ENCODE measurements at places on chromosomes 4 and X.

- no peak for DNase-seq
Observed at GRCh38 chrX:50067435-50068284, 133.1 kb downstream of the AKAP4 start.

DNA sequence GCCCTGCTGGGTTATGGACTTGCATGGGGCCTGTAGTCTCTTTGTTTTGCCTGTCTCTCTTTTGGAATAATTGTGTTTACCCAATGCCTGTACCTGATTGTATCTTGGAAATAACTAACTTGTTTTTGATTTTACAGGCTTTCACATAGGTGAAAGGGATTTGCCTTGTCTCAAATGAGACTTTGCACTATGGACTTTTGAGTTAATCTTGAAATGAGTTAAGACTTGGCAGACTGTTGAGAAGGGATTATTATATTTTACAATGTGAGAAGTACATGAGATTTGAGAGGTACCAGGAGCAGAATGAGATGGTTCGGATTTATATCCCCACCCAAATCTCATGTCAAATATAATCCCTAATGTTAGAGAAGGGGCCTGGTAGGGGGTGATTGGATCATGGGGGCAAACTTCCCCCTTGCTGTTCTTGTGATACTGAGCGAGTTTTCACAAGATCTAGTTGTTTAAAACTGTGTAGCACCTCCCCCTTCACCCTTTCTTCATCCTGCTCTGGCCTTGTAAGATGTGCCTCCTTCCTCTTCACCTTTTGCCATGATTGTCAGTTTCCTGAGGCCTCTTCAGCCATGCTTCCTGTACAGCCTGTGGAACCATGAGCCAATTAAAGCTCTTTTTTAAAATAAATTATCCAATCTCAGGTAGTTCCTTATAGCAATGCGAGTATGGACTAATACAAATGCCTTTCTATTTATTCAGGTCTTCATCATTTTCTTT lies 102.3 kb downstream of the MSN start:
- DNase-seq = no peak

GRCh38 chr4:43457866-43458265 lies 565.4 kb downstream of the GRXCR1 start:
- DNase-seq = no peak

GRCh38 chrX:10230222-10230621 lies 73.4 kb downstream of the CLCN4 start:
- DNase-seq = no peak

DNA sequence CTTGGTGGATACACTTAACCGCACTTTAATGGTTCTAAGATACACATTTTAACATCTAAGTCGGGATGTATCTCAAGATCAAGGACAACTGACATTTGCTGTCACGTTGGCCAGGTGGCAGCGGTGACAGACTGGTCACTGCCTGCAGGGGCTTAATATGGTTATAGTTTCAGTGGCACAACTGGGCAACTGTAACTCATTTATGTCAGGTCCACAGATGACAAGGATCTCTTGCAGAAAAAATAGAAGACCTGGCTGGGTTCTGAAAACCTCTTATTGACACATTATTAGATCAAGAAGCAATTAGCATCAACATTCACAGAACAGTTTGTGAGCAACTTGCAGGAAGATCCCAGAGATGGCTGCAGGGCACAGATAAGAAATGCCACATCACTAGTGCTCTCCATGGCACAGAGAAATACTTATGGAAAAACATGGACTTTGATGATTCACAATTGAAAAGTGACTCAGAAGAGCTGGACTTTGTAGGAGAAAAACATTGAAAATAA lies 99.6 kb upstream of the SORBS2 start:
- DNase-seq = no peak

DNA sequence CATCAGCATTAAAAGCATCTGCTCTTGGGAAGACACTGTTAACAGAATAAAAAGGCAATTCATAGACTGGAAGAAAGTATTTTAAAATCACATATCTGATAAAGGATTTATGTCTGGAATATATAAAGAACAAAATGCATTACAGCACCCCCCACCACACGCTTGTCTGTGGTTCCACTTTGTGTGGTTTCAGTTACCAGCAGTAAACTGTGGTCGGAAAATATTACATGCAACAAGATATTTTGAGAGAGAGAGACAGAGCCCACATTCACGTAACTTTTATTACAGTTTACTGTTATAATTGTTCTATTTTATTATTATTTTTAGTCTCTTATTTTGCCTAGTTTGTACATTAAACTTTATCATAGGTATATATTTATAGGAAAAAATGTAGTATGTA lies 21.2 kb upstream of the PDE6B start:
- DNase-seq = no peak

GRCh38 chr4:187357821-187358220 lies 634.2 kb upstream of the FAT1 start:
- DNase-seq = no peak

DNA sequence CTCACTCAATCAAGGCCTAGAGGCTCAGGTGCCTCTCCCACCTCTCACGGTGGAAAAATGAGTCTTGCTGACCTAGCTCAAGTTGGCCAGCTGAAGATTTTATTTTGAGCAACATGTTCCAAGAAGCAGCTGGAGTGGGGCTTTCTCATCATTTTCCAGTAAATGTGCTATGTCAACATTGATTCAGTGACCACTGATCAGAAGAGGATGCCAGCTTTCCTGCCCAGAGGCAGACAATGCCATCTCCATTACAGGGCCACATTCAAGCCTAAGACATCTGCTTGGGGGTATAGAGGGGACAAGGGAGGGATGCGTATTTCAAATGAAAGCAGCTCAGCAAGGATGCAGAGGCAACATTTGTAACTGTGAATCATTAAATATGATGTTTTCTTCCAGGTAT lies 3.0 kb downstream of the MEPE start:
- no peak for DNase-seq

GRCh38 chrX:19792412-19792811 lies 95.0 kb downstream of the SH3KBP1 start:
- no peak for DNase-seq

DNA sequence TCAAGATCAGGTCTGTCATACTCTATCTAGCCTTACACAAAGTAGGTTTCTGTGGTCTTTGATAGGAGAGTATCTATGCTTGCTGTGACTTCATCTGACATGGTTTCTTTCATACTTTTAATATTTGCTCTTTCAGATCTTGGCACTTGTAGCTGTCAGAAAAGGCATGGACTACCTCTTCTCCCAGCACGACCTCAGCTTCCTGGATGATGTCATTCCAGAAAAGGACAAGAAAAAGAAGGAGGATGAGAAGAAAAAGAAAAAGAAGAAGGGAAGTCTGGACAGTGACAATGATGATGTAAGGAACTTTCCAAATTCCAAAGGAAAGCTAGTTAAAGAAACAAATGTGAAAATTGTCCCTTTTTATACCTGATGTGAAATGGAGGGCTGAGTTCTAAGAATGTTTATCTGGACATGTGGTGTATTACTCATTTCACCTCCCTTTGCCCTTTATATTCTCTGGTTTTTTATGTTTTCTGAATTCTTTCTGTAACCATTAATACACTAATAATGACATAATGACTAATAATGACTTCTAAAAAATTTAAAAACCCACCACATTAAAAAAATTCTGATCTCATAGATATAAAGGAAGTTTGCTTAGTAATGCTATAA lies 221.2 kb downstream of the SLC4A4 start:
- no peak for DNase-seq

DNA sequence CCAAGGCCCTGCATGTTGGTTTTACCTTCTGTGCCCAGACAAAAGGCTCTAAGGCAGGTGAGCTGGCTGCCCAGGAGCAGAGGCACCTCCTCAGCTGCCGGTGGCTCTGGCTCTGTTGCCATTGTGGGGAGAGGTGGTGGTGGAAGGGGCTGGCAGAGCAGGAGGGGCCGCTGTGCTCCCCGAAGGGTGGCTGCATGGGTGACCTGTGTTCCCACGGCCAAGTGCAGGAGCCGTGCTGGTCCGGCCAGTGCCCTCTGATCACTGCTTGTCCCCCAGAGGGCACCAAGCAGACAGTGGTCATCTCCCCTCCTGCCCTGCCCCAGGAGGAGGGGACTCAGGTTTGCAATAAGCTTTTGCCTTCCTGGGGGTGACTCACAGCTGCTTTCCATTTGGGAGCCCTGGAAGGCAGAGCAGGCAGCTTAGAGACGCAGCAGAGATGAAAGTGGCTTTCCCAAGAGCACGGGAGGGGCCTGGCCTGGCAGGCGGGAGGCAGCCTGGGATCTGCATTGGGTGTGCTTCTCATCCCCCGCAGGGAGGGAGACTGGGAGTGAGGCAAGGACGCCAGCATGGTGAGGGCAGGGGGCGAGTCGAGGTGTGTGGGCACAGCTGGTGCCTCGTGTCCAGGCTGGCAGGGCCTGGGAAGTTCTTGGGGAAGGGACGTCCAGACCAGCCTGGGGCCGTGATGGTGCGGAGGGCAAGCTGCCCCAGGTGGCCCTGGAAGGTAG lies 28.7 kb downstream of the DOK7 start:
- DNase-seq = no peak

DNA sequence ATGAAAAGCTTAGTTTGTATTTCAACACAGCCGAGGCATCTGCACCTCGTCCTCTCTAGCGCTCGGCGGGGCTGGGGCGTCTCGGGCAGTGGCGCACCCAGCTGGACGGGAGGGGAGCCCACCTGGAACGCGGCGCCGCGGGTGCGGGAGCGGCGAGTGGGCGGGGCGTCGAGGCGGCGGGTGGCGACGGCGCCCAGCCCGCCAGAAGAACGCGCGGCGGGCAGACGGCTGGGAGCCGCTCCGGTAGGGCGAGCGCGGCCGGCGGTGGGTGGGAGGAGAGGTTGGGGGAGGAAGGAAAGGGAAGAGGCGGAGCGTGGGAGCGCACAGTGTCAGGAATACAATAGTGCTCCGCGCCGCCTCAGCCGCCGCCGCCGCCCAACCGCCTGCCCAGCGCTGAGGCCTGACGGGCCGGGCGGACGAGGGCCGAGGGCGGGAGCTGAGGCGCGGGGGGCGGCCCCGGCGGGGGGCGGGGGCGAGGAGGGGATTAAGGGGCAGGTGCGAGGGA lies at the start of gene JADE3:
Gene JADE3 (plus strand): TSS at position 324 of the 505 bp plus-strand sequence. CDS start 72,474 bp downstream, outside the sequence.
- no peak for DNase-seq

DNA sequence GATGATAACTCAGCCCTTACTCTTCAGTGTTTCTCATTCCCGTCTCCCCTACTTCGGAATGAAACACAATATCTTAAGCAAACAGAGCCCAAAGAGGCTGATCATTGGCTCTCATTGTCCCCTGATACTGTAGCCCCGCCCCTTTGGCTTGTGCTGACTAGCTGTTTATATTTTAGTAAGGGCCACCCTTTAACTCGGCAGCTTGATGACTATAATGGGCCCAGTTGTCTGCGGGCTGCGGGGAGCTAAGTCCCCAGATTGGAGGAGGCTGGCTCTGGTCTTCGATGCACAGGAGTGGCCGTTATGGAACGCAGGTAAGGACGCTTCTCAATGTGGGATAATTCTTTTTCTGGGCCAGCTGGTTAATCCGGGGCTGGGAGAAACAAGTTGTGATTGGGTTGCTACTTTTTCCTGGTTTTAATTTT lies at the start of gene TRIM2:
Gene TRIM2 (plus strand): TSS at position 197 of the 425 bp plus-strand sequence. CDS start 88 bp downstream, at position 285.
- DNase-seq = no peak

DNA sequence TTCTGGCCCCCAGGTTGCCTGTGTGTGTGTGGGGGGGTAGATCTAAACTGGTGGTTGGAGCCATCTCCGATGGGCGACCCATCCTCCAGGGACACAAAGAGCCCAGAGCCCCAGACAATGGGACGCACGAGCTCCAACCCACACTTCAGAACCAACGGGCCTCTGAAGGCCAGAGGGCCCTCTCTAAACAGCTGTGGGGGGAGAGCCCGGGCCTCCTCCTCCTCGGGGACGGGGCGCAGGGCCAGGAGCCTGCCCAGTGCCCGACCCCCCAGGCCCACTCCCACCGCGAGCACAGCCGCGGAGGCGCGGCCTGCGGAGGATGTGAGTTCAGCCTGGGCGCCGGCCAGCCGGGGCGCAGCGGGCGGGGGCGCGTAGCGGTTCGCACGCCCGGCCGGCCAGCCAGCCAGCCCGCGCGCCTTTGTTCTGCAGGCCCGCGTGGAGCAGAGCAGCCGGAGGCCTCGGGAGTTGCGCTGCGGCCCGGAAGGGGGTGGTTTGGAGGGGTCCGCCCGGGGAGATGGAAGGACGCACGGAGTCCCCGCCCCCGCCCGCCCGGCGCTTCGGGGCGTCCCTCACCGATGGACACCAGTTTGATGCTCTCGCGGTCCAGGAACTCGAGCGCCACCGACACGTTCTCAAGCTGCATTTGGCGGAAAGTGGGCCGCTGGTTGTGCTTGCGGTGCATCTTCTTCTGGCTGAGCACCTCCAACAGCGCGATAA lies 4.0 kb downstream of the FLNA start:
- DNase-seq = no peak

- DNase-seq = no peak
Observed at GRCh38 chr4:100545427-100545826, 27.6 kb upstream of the EMCN start.

DNA sequence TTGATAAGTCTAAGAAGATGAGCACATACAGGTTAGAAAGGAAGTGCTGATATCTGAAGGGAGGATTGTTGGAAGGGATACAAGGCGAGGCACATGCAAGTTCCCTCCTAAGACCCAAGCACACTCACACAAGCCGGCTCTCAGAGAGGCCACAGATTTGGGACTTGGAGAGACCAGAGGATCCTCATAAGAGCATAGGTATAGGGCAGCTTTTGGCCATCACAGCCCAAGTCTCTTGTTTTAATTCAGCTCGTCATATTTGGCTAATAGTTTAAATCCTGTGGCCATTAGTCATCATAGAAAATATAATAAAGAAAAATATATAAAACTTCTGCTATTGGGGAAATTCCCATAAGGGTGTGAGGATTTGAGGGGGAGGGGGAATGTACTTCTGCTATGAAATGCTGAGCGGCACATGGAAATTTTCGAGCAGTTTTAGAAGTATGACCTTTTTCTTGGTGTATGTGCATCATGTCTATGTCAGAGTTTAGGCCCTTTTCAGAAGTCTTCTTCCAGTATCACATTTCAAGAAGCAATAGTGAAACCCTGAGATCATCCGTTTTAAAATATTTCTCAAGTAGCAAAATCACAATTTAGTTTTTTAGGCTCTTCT lies 97.7 kb downstream of the NFKB1 start:
- no peak for DNase-seq

- no peak for DNase-seq
Observed at GRCh38 chr4:25842229-25842845, 20.5 kb downstream of the SEL1L3 start.

- no peak for DNase-seq
Observed at GRCh38 chrX:123740536-123740935, 7.7 kb upstream of the THOC2 start.

GRCh38 chrX:55057675-55058249 lies 17.1 kb upstream of the PAGE2B start:
- DNase-seq = no peak

DNA sequence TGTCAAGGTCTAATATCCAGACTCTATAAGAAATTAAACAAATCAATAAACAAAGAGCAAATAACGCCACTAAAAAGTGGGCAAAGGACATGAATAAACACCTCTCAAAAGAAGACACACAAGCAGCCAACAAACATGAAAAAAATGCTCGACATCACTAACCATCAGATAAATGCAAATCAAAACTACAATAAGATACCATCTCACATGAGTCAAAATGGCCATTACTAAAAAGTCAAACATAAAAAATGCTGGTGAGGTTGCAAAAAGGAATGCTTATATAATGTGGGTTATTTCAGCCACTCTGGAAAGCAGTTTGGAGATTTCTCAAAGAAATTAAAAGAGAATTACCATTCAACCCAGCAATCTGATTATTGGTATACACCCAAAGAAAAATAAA lies 481.1 kb downstream of the STPG2 start:
- DNase-seq = no peak
